GM18507 (cell line): ENCODE measurements at places on chromosomes 12 and 14.
A peak's percentile ranks its signal among the peaks of the same experiment; 100 is the strongest.

DNA sequence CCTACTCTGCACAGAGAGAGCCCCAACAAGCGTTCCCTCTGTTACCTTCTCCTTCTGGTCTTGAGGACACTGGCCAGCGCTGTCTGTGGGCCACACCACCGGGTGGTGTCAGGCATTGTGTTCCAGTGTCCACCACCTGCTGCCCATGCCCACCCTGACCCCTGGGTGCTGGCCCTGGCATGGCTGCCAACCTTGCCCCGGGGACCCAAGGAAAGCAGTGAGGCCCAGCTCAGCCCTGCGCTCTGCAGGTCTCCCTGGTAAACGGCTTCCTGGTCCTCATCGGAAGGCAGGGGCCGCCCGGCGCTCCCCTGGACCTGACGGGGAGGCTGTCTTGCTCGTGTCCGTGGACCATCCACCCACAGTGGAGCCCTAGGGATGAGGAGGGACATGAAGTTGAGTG is 21.8 kb upstream of the MEG3 start:
- DNase-seq: no peak

- DNase-seq: no peak
Measured at GRCh38 chr14:33669111-33669510, 281.8 kb downstream of the EGLN3 start.

DNA sequence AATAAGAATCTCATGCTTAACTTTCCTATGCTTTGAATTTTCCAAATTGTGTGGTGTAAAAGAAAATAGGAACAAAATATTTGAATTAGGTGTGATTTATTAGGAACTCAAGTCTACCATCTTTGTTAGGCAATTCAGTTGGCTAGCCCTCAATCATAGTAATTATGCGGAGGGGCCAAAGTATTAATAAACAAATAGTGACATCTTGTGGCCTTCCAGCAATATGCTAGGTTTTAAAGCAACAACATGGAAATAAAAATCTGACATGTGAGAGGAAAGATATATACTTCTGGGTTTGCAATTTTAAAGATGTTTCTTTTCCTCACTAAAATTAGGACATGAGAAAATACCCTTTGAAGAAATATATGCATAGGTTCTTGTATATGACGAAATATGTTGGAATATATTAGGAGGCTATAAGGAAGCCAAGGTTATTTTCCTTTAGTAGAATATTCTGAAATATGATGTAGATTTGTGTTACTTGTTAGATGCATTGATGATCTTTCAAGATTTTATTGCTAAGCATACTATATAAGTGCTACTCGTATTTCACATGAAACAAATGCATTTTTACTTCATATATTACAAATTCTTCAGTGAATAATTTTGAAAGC is 200.4 kb downstream of the PTPRO start:
- no peak for DNase-seq

- DNase-seq: no peak
Measured at GRCh38 chr14:24839617-24840203, 205.7 kb upstream of the GZMB start.

DNA sequence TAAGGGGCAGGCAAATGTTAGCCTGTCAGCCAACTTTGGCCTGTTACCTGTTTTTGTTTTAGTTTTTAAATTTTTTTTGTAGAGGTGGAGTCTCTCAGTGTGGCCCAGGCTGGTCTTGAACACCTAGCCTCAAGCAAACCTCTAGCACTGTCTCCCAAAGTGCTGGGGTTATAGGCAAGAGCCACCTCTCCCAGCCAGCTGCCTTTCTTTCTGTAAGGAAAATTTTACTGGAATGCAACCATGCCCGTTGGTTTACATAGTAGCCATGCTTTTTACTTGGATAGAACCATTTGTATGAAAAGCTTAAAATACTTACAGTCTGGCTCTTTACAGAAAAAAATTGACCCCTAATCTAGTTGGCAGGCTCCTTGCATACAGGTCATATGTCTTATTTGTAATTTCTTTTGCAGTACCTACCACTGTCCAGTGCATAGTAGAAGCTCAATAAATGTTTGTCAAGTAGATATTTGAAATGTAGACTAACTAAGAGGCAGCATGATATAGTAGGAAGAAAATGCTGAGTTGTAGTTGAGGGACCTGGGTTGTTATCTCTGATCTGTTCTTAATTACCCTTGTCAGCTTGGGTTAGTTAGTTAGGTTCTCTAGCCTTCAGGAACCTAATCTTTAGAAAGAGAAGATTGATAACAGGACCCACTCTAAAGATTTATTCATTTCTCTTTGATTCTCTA is 4.7 kb downstream of the MDM2 start:
- no peak for DNase-seq

- DNase-seq: no peak
Measured at GRCh38 chr14:104243200-104243599, 104.8 kb downstream of the KIF26A start.

DNA sequence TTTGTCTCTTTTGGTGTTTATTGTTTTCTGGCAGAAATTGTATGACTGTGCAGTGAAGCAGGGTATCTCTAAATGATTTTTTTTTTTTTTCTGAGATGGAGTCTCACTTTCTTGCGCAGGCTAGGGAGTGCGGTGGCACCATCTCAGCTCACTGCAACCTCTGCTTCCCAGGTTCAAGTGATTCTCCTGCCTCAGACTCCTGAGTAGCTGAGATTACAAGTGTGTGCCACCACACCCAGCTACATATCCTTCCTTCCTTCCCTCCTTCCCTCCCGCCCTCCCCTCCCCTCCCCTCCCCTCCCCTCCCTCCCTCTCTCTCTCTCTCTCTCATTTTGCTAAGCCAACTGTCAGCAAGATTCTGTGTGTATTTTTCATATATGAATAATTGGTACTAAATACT is 94.4 kb downstream of the PPHLN1 start:
- DNase-seq: no peak

GRCh38 chr12:11486623-11487444 is 91.5 kb upstream of the PRB2 start:
- peak; percentile 60 for DNase-seq

DNA sequence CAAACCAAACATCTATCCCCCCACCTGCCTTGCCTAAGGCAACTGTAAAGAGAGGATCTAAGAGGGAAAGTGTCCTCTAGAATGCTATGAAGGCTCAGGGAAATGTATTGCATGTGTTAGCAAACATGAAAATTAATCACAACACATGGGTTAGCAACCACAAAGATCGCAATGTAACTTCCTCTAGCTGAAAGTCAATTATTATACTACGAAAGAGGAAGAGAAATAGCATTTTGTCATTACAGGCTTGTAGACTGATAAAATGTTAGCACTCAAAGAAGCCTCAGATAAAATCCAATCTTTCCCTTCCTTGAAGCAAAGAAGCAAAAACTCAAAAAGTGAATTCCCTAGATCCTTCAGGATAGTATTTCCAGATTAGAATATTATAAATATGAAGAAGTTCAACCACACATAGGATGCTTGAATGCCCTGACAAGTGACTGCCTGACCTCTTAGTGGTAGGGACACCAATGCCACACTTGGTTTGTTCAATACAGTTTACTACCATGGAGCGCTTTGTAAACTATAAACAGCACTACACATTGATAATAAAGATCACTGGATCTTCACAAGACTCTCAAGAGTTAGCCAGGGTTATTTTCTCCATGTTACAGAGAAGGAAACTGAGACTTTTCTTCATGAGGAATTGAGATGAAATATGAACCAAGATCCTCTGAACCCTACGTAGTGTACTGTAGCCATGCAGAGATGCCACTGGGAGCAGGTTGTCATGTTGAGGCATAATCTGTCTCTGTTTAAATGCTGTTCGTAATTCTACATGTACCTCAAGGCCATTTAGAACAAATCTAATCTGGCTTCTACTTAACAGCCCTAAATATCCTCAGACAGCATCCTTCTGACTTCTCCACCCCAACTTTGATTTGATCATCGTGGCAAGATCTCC is 100.7 kb downstream of the ITPR2 start:
- no peak for DNase-seq

- DNase-seq: no peak
Measured at GRCh38 chr12:62331306-62331705, 71.1 kb downstream of the USP15 start.

- DNase-seq: no peak
Measured at GRCh38 chr14:94770251-94770749, 387 bp upstream of the GSC start.

GRCh38 chr12:94875525-94875924 is 128.0 kb downstream of the NDUFA12 start:
- DNase-seq: peak; percentile 48

DNA sequence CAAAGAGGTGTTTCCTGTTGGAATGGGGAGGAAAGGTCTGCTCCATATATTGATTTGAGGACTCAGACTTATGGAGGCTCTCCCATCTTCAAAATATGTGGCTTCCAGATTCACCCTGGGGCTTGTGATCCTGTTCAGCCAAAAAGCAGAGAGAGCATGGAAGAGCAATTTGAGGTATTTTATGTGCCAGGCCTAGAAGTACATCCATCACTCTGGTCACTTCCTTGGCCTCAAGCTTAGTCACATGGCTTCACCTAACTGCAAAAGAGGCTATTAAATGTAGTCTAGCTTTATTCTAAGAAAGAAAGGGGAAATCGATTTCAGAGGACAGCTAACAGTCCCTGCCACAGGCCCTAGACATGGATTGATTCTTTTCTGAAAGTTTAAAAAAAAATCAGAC is 86.2 kb downstream of the C12orf50 start:
- no peak for DNase-seq

GRCh38 chr14:88695870-88696269 is 96.9 kb downstream of the EML5 start:
- DNase-seq: no peak

- DNase-seq: no peak
Measured at GRCh38 chr12:143964-144649, 69.8 kb downstream of the SLC6A12 start.

GRCh38 chr14:105065280-105066228 is at the start of gene GPR132:
Gene GPR132, minus strand, starts transcription at chr14:105065430. Its CDS starts 10,010 bp downstream, at chr14:105055420.
- peak; percentile 80 for DNase-seq

- no peak for DNase-seq
Measured at GRCh38 chr12:39685854-39686657, 66.5 kb upstream of the ABCD2 start.
